Activated CD4-positive, alpha-beta T cell treated with anti-CD3 and anti-CD28 coated beads for 1 hour (primary cell): ENCODE measurements at places on chromosomes 7 and 10.

DNA sequence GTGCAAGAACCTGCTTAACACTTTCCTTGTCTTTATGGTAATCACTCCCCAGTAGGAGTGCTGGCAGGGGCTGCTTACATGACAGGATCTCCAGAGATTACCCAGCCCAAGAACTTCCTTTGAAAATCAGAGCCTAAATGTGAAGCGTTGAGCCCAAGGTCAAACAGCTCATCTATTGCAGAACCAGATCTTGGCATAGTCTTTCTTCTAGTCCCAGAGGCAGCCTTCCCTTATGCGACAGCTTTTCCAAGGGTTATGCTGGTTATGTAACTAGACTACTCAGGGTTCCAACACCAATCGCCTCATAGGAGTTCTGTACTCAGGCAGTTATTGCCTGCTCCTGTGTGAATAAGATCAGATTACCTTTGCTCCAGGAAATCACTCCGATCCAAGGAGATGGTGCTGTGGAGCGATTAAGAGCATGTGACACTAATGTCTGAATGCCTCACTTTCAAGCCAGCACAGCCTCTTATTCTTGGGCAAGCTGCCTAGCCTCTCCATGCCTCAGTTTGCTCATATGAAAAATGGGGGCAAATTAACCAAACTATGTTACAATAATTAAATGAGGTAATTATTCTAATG lies 8.4 kb upstream of the LGI1 start:
- DNase-seq = no peak

GRCh38 chr10:6186894-6187256 lies 15.9 kb upstream of the PFKFB3 start:
- no peak for DNase-seq

DNA sequence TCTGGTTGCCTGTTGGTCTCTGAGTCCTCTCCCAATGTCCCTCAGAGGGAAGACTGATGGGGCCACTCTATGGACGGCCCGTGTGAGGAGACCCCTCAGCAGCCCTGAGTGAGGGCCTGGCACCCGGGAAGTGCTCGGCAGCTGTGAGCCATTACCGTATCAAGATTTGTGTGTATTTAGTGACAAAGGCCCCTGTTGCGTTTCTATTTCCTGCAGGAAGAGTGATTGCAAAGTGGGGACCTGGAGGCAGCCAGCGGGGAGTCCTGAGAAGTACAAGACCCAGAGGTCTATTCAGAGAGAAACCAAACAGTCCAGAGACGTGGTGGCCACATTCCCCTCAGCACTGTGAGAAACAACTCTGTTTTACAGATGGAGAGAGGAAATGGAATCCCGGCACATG lies 51.1 kb upstream of the CHST15 start:
- no peak for DNase-seq

DNA sequence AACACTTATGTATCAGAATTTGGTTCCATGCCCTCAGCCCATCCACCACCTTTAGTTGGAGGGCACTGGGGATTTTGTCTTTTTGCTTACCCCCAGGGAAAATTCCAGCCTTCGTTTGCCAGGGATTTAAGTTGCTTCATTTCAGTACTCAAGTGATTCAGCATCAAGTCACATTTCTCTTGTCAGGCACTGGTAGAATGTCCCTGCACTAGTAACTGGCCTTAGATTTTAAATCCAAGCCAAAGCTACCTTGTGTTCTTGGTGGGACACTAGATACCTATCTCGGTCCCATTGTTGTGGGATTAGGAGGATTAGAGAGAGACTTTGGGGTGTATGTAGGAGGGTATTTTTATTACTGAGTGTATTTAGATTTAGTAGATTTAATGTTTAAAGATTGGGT lies 613.1 kb downstream of the SUGCT start:
- DNase-seq = no peak

- no peak for DNase-seq
Measured at GRCh38 chr7:72078301-72078700, 333.8 kb downstream of the CALN1 start.

GRCh38 chr7:55365205-55365674 lies at the start of gene LANCL2:
Gene LANCL2 (plus strand): TSS chr7:55365337. CDS start chr7:55366026, 689 bp downstream.
- no peak for DNase-seq

- DNase-seq = no peak
Measured at GRCh38 chr7:159231017-159231416, 86.3 kb upstream of the VIPR2 start.

GRCh38 chr7:101784292-101785127 lies 32.9 kb upstream of the CUX1 start:
- no peak for DNase-seq

GRCh38 chr7:137287651-137288258 lies 55.8 kb downstream of the PTN start:
- no peak for DNase-seq

DNA sequence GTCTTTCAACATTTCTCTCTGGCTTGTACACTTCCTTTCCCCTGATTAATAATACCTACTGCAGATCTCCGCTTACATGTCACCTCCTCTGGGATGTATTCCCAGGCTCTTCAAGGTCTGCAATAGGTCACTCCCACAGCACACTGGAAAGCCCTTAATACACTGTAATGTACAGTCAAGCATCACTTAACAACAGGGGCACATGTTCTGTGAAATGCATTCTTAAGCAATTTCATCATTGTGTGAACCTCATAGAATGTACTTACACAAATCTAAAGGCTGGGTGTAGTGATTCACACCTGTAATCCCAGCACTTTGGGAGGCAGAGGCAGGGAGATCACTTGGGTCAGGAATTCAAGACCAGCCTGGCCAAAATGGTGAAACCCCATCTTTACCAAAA lies 1.9 kb downstream of the COX15 start:
- no peak for DNase-seq

GRCh38 chr10:43682956-43683355 lies 34.3 kb upstream of the ZNF32 start:
- no peak for DNase-seq
